ENCODE measurements at places on chromosomes 6 and 20.

GRCh38 chr6:17042422-17043147, 59.3 kb upstream of the STMND1 start:
- no peak for DNase-seq

DNA sequence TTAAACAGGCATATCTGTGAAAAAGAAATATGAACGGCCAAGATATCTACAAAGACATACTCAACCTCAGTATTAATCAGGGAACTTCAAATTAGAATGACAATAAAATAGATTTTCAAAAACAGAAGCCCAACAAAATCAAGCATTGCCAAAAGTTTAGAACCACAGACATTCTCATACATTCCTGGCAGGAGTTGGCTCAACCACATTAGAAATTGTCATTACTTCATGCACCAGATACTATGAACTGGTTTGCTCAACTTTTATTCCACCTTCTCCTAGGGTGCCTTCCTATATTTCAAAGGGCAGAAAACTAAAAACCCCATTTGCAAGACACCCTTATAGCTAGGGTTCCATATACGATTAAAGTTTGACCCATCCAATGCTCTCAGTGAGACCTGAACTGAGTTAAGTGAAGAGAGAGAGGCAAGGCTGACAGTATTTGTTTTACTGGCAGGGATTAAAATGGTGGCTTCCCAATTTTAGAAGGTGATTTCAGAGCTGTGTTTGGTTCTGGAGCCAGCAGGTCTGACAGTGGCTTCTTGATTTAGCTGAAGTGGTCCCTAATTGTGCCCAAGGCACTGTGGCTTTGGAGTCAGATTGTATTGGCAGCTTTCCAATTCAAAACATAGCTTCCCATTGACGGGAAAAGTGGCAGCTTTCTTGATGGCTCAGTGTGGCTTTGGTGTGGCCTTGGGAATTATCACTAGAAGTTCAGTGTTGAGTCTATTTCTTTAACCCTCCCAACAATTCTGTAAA, 77.1 kb upstream of the CDYL start:
- no peak for DNase-seq

GRCh38 chr20:40843251-40843650, 154.2 kb upstream of the MAFB start:
- no peak for DNase-seq

DNA sequence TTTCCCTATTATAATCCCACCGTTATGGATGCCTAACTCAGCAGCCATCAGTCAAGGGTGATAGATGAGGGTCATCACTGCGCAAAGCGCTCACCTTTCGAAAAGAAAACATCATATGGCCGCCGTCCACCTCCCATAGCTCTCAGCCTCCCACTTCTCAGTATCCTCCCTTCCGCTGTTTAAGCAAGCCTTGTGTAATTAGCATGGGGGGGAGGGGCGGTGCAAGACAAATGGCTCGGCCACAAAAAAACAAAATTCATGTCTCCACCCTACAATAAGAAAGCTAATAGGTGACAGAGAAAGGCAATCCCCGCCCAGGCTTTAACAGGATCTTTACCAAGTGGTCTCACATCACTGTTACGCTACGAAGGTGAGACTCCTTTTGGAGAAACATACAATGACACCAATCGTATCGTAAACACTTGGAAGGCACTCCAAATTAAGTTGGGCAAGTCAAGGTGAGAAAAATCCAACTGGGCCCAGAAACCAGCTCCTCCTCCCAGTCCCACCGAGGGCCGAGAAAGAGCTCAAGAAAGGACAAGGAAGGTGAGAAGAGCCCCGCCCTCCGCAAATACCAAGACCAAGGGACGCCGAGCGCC, 645 bp downstream of the DDX39B start:
- peak; percentile 66 for DNase-seq

- DNase-seq, result no peak
Observed at GRCh38 chr20:47568019-47568418, 66.3 kb downstream of the NCOA3 start.

DNA sequence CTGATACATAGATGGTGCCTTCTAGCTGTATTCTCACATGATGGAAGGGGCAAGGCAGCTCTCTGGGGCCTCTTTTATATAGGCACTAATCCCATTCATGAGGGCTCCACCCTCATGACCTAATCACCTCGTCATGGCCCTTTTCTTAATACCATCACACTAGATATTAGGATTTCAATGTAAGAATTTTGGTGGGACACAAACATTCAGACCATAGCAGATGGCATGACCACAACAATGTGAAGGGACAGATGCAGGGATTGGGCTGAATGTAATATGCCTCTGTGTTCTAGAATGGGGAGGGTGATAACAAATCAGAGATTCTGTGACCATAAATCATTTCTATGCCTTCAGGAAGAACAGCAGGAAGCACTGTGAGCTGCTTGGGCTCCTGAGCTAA, 145.8 kb downstream of the LCA5 start:
- no peak for DNase-seq

GRCh38 chr6:34546551-34547321, 9.4 kb downstream of the SPDEF start:
- DNase-seq, result no peak

- no peak for DNase-seq
Observed at GRCh38 chr6:84492241-84493165, 265.1 kb upstream of the CEP162 start.

GRCh38 chr20:15100506-15101160, 763.2 kb upstream of the FLRT3 start:
- no peak for DNase-seq

DNA sequence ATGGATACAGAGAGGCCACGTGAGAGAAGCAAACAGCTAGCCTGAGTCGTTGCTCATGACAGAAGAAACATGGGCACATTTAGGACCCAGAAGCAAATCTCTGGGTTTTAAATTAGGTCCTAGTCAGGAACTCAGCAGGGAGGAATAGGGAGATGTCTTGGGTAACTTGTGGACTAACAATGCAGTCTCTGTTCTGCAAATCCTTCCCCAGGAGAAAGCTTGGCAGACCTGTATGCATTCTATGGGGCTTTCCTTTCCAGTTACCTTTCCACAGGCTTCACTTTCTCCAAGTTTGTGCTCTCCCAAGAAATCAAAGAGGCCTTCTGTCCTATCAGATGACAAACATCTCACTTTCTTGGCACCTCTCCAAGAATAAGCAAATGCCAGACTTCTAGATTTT, 47.2 kb upstream of the PLCB4 start:
- no peak for DNase-seq

- no peak for DNase-seq
Observed at GRCh38 chr6:129786548-129786947, 74.6 kb downstream of the TMEM244 start.

GRCh38 chr6:799769-800168, 106.8 kb upstream of the EXOC2 start:
- DNase-seq, result no peak

DNA sequence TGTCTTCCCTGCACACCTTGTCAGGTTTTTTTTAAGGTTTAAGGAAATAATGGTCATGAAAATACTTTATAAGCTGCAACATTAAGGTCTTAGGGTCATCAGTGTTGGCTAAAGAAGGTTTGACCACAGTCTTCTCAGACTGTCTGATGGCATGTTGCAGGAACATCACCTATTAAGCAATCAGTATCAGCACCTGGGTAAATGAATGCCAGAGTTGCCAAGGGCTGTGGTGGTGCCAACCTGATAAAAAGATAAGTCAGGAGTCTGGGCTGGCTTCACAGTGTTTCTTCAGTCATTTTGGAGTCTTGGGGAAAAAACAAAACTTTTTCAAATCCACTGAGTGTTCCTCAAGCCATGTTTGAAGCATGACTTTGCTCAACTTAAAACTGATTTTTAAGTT, 61.5 kb upstream of the VSTM2L start:
- DNase-seq, result no peak

- DNase-seq, result no peak
Observed at GRCh38 chr6:163412341-163412740, 2.2 kb upstream of the QKI start.

GRCh38 chr20:21167261-21167660, 41.4 kb downstream of the KIZ start:
- no peak for DNase-seq

GRCh38 chr20:5923493-5923892, 26.8 kb downstream of the TRMT6 start:
- DNase-seq, result no peak

GRCh38 chr6:4259391-4259790, 124.0 kb upstream of the ECI2 start:
- DNase-seq, result no peak
